Regular cardiac myocyte (primary cell): ENCODE measurements at places on chromosomes 3 and 15. TPM values are rescaled to one million over a fixed set of nuclear protein-coding genes. Genes with fewer than 3 reads are reported as not detected.

Gene KIF23
- total RNA-seq = 8.5 and 60.4 TPM in 2 replicates

Gene CCR9
- not detected in 2 replicates for total RNA-seq

Gene SPRED1
- total RNA-seq = 58.6 and 80.3 TPM in 2 replicates

Gene GABRR3
- total RNA-seq = not detected in 2 replicates

Gene BTLA
- 0.56 TPM in 1 of 2 replicates, not detected in the other for total RNA-seq

Gene DCLK3
- under 0.01 and 0.58 TPM in 2 replicates for total RNA-seq

Gene PLSCR4
- total RNA-seq = 21.9 and 86.8 TPM in 2 replicates

Gene RBPMS2
- not detected in 2 replicates for total RNA-seq

Gene CPNE9
- 0.19 TPM in 1 of 2 replicates, not detected in the other for total RNA-seq

Gene DZIP1L
- total RNA-seq = 22.0 and 28.5 TPM in 2 replicates

Gene FHIT
- total RNA-seq = 1.7 TPM in 1 of 2 replicates, not detected in the other

Gene TEX55
- total RNA-seq = not detected in 2 replicates

Gene ENTPD3
- total RNA-seq = 0.19 and 0.28 TPM in 2 replicates

Gene NR1I2
- 0.28 TPM in 1 of 2 replicates, not detected in the other for total RNA-seq

Gene ARGFX
- not detected in 2 replicates for total RNA-seq

Gene GPR149
- not detected in 2 replicates for total RNA-seq

Gene GREM1
- 84.7 and 543 TPM in 2 replicates for total RNA-seq

Gene LRRC31
- total RNA-seq = not detected in 2 replicates

Gene PP2D1
- not detected in 2 replicates for total RNA-seq

Gene ROPN1
- not detected in 2 replicates for total RNA-seq

Gene ADAMTS7
- 12.8 and 18.6 TPM in 2 replicates for total RNA-seq

Gene RASL12
- 0.19 and 1.1 TPM in 2 replicates for total RNA-seq
